HEK293T (cell line): ENCODE measurements at places on chromosomes 6 and 20.

DNA sequence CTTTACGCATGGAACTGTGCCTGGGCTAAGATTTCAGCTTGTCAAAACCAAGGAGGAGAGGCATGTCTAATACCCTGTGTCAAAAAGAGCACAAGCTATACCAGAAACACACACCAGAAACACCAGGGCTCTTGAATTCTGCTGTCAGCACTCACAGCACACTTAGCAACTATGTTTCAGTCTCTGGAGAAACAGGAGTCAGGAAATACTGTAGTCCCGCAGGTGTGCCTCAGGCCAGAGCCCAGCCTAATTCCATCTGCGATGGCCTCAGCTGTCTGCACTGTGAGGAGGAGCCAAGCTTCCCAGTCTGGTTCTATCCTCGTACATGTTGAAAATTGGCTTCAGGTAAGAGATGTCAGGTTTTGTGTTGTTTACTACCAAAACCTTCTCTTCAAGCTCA, 31.6 kb downstream of the MTRES1 start:
- DNase-seq, result no peak

- DNase-seq, result no peak
These were observed 918 bp upstream of the TRIM38 start for GRCh38 chr6:25961619-25962148.

- no peak for DNase-seq
These were observed 182.5 kb downstream of the GMPR start for GRCh38 chr6:16420715-16421461.

- DNase-seq, result no peak
These were observed 36.5 kb downstream of the NOX3 start for GRCh38 chr6:155419161-155419560.

DNA sequence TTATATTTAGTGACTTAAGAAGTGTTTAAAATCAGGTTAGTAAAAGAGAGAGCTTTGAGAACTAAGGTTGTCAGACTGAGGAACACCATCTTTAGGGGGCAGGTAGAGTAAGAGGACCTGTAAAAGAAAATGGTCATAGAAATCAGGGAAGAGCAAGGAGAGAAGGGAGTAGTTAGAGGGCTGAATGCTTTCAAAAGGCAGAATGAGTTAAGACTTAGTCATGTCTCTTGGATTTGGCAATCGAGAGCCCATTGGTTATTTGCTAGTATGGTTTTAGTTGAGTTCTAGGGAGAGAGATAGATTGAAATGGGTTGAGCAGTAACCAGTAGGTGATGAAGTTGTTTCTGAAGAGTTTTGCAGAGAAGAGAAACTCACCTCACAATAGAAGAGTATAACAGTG, 51.1 kb downstream of the RALGAPB start:
- no peak for DNase-seq
